ENCODE measurements at places on chromosomes 12 and 14.

- no peak for DNase-seq
Measured at GRCh38 chr14:23174296-23175184, 8.9 kb downstream of the SLC7A8 start.

DNA sequence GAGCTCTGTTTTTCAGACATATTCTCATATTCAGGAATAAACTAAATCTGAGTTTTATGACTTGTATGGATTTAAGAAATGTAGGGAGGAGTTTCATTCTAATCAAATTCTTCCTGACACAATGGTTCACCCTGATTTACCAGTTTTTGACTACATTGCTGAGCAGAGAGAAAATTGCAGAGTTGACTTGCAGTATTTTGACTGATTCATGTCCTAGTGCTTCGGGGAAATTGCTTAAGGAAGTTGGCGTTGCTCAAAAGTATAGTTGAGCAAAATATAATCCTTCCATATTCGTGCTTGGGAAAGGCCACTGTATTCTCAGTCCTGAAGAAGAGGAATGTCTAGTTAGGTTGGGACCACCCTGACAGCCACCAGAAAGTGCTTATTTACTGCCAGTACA is 1.3 kb upstream of the TWF1 start:
- no peak for DNase-seq

DNA sequence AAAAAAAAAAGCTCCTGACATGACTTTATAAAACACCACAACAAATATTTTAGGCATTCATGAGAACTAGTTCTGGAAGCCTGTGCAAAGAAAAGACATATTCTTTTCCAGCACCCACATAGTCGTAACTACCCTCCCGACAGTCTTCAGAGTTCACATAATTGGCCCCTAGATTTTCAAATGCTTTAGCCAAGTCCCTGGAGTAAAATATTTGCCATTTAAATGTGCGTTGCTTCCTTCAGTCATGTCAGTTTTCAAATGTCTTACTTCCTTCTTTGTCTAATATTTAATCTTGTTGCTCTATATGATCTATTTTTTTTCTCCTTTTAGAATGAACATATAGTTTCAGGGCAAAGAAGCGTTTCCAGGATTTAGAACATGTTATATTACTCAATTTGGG is 66.8 kb upstream of the KRAS start:
- no peak for DNase-seq

- no peak for DNase-seq
Measured at GRCh38 chr12:102950107-102950949, 7.1 kb upstream of the ASCL1 start.

GRCh38 chr12:22312336-22312735 is 22.2 kb downstream of the ST8SIA1 start:
- peak; percentile 66 for DNase-seq

- DNase-seq: no peak
Measured at GRCh38 chr12:51399891-51400290, 8.7 kb upstream of the GALNT6 start.

DNA sequence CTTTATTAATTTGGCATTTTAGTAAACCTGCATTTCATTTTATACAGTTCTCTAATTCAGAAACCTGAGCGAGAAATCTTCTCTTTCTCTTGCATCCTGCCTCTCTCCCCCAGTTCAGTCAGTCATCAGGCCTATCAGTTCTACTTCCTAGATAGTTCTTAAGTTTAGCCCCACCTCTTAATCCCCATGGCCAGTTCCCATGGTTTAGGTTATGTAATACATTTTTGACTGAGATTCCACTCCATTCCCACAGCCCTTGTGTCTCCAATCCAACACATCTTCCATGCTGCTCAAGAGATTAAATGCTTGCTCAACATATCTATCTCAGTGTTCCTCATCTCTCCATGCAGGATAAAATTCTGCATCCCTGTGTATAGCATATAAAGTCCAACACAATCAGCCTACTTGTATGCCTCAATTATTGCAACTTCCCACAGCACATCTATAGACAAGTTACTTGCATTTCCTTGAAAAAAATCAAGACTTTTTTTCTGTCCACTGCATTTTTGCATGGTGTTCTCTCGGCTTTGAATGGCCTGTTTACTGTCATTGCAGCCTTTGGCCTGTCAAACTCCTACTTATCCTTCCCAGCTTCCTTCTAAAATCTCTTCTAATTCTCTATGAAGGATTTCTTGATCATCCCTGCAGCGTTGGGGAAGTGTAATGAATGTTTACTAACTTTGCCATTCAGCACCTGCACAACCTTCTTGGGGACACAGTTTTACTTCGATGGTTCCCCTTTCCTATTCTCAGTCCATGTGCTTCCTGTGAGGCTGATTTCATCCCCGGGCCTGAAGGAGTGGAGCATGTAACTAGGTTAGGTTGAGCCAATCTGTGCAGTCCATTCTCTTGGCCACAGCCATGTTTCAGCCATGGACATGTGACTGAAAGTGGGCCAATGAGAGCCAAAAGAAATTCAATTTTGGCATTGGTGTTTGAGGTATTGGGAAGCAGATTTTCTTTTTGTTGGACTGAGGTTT is 80.8 kb downstream of the DACT1 start:
- no peak for DNase-seq

- DNase-seq: no peak
Measured at GRCh38 chr14:32762886-32763285, 175.8 kb upstream of the NPAS3 start.

- DNase-seq: no peak
Measured at GRCh38 chr12:121145221-121145620, 12.5 kb downstream of the P2RX7 start.

DNA sequence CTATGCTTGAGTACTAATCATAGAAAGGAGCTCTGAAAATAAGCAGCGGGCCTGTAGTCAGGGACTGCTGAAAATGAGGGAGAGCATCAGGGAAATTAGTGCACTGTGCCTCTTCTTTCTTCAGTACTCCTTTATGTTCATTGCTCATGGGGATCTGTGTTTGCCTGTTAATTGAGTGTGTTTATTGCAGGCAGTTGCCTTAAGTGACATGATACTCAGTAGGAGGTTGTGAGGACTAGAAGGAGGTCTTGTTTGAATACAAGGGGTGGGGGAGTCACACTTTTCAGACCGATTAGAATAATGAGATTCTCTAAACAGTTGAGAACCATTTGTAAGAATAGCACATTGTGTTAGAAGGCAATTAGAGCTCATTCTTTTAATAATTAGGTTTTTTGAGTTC is 102.6 kb upstream of the SLCO1C1 start:
- no peak for DNase-seq

DNA sequence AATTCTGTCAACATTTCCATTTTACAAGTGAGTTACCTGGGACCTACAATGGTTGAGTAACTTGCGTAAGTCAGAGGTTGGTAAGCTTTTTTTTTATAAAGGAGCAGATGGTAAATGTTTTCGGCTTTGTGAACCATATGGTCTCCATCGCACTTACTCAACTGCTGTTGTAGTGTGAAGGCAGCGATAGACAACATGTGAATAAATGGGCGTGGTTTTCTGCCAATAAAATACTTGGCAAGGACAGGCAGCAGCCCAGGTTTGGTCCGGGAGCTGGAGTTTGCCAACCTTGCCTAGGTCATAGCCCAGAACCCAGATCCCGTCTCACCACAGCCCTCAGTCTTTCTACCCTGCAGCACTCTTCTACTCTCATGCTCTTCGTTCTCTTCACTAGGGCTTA is 6.3 kb downstream of the DDX55 start:
- no peak for DNase-seq

GRCh38 chr12:89663577-89664357 is 44.9 kb downstream of the ATP2B1 start:
- no peak for DNase-seq

DNA sequence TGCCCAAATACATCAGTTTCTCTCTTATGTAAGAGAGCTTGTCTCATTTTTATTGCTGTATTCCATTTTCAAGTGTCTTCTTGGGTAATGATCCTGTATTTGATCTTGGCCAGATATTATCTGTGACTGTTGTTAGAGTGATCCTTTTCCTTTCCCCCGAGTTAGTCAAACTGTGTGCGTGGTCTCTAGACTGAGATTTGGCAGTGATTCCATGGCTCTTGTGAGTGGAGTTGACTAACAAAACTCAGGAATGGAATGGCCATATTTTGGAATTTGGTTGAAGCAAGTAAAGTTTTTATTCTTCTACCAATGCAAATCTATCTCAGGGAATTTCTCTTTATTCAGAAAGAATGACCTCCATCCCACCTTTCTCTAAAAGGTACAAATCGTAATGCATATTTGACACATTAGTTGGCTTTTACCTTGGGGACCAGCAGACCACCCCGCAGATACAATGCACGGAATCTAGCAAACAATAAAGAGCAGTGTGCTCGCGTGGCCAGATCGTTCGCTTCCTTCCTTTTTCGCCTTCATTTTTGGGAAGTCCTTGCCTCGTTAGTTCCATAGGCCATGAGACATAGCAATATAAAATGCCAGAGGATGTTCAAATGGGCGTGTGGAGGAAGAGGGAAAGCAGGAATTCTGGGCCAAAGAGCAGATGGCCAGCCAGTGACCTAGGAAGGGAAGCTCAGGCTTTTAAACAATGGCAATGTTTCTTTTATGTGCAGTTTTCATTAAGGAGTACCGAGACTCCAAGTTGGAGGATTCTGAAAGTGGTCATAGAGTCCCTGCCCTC is 24.4 kb downstream of the ETV6 start:
- no peak for DNase-seq

GRCh38 chr14:23432102-23432925 is 3.1 kb downstream of the MYH7 start:
- DNase-seq: no peak

DNA sequence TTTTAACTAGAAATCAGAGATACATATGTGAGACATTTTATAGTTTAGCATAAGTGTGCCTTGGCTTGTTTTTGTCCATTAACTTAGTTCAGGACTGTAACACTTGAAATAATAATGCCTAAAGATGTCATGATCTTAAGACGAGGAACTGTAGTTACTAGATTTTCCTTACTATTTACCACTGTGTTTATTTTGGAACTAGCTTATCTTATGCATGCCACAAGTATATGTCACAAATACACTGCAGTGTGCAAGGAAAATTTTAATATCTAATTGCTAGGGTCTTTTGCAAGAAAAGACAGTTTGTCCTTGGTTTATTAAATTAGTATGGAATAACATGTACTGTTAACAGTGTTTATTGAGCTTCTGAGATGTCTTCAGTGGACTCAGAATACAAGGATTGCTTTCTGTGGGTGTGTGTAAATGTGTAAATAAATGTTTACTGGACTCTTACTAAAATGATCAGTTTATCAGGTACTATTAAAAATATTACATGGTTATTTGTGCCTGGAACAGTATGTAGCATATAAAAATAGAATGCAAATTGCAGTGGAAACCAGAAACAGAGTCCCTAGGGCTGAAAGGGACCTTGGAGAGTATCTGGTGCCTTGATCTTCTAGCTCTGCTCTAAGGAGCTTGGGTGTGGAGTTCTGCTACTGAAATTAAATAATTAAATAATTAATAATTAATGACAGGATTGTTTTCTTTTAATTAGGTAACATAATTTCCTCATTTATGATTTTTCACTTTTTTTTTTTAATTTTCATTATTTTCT is 58.1 kb downstream of the FGD4 start:
- no peak for DNase-seq

DNA sequence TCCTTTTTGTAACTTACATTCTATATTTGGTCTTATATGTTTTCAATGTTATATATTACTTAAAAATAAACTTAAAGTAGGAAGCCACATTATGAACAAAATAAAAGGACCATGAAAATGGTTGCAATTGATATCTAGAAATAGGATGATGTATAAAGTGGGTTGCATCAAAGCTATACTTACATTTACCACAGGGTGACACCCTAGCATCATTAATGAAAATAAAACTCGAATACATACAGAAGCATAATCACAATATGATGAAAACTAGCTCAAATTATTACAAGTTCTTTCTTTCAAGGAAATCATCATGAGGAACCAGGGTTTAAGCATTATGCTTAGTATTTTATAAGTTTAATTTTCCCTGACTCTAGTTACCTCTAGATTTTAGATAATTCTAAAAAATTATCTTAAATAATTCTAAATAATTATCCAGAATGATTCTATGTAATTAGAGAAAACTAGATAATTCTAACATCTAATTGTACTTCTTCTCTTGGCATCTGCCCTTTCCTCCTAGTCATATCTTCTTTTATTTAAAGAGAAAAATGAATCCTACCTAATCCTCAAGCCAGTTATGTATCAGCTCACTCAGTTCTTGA is 31.2 kb downstream of the TAS2R7 start:
- DNase-seq: no peak

- DNase-seq: no peak
Measured at GRCh38 chr14:33103966-33104365, 165.3 kb downstream of the NPAS3 start.

DNA sequence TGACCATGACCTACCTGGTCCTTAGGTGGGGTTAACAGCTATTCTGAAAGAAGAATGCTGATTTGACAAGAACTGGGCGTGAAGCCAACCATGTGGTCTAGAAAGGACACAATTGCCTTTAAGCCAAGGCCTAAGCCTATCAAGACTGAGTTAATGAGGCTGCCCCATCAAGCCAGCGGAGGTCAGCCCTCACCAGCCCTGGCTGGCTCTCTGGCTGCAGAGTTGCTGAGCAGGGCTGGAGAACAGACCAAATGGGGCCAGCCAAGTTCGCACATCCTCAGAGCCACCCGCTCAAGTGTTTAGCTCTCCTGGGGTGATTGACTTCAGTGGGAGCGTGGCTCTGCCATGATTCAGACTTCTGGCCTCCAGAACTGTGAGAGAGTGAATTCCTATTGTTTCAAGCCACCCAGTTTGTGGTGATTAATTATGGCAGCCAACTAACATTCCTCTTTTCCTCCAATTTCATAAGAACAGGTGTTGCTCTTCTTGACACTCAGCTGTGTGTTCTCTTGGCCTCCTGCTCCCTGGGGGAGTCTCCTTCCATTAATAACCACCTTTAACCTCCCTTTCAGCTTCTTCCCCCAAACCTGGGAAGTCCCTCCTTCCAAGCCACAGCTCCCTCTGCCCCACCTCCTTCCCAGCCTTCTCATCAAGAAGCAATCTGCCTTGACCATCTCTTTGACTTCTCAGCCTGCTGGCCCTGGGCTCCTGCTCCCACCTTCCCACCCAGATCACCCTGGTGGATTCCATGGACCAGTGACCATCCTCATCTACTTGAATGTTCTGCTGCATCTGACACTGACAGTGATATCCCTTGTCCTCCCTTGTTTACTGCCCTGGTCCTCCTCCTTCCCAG is 5.3 kb upstream of the SERPINA5 start:
- no peak for DNase-seq

- no peak for DNase-seq
Measured at GRCh38 chr14:53237488-53237887, 84.4 kb upstream of the DDHD1 start.

- no peak for DNase-seq
Measured at GRCh38 chr12:94648578-94648977, 1.8 kb downstream of the TMCC3 start.

- no peak for DNase-seq
Measured at GRCh38 chr12:68374307-68374982, 42.3 kb upstream of the MDM1 start.

GRCh38 chr12:56718149-56718548 is 7.0 kb downstream of the NACA start:
- no peak for DNase-seq

DNA sequence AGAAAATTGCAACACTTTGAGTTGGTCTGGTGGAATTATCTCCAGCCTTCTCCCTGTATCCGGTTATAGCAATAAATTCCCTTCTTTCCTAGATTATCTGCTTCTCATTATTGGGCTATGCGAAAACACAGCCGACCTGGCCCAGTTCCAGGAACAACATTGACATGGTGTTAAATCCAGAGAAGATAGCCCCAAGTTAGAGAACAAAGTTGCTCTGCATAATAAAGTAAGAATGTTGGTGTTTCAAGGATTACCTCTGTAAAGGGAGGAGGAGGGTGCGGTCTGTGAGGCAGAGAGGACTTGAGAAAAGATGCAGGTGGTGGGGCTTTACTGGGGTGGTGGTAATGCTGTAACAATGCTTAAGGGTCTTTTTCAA is 12.1 kb downstream of the TCL1A start:
- DNase-seq: no peak
